ENCODE measurements at places on chromosomes 2 and 18.

DNA sequence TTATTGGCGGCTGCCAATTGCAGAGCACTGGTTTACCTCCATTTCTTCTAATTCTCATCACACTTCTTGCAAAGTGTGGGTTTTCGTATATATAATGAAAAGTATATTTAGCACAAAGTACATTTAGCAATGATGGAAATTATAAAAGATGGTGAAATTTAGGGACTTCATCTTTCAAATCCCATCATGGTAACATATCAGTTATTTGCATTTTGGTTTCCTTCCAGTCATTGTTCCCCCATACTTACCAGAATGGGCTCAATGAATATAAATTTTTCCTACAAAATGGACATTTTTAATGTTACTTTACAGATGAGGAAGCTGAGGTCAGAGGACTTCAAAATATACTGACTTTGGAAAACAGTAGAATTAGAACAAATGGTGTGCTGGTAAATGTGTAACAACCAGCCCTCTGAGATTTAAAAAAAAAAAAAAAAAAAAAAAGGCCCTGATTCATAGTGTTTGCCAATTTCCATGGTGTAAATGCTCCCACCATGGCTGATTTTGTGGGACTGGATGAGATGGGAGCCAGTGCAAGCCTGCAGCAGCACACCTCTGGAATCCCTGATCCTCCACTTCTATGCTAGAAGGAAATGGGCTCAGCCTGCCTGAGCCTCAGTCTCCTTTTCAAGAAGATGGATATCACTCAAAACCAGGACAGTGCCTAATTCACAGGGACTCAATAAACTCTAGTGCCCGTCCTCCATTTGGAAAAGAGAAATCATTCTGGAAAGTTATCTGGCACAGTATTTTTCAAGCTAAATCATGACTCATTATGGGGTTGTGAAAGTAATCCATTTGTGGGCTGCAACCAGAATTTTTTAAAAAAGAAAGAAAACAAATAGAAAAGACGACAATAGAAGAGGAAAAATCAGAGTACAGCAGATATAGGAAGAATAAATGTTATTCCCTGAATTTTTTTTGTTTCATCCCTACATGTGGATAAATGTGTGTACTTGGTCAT, 34.0 kb downstream of the LBH start:
- no peak for DNase-seq

DNA sequence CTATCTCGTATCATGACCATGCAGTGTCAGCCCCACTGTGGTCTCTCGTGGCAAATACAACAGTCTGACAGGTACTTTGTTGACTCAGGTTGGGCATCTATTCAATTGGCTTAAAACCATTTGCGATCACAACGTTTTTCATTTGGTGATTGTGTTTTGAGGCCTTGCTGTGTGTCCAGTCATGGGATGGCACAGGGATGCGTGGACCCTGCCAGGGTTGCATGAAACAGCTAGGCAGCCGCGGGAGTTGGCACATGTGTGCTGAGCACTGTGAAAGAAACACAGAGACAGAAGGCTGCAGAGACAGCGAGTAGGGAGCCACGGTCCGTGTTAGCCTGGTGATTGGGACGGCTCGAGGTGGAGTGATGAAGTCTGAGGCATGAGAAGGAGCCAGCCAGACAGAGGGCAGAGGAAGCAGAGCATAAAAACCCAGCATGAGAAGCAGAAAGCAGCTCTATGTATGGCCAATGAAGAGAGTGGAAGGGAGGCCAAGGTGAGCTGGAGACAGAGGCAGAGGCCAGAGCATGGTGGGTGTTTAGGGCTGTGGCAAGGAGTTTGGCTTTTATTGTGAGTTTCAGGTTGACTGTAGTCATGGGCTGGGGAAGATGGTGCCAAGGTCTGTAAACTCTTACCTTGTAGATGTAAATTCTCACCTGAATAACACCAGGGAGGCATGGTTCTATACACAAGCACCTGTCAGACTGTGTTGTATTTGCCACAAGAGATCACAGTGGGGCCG, 31.8 kb upstream of the IL1R1 start:
- DNase-seq, result no peak

- DNase-seq, result no peak
These were observed 15.3 kb downstream of the CROCC2 start for GRCh38 chr2:240921311-240921994.

DNA sequence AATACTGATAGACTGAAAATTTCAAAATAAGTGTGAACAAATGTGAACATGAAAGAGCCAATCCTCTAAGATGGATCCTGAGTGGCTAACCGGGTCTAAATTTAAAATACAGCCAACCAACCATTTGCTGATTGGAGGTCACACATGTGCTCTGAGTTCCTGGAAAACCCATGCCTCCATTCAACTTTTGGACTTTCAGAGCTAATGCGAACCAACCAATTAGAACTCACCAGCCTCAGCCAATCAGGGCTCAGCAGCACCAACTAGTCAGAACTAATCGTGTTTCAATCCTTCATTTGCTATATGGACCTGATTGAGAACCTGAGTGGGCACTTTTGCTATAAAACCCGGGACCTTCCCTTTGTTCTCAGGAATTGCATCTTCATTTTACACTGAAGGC, 111.5 kb downstream of the MEP1B start:
- DNase-seq, result no peak

GRCh38 chr2:195509551-195509950, 147.5 kb upstream of the SLC39A10 start:
- DNase-seq, result no peak

DNA sequence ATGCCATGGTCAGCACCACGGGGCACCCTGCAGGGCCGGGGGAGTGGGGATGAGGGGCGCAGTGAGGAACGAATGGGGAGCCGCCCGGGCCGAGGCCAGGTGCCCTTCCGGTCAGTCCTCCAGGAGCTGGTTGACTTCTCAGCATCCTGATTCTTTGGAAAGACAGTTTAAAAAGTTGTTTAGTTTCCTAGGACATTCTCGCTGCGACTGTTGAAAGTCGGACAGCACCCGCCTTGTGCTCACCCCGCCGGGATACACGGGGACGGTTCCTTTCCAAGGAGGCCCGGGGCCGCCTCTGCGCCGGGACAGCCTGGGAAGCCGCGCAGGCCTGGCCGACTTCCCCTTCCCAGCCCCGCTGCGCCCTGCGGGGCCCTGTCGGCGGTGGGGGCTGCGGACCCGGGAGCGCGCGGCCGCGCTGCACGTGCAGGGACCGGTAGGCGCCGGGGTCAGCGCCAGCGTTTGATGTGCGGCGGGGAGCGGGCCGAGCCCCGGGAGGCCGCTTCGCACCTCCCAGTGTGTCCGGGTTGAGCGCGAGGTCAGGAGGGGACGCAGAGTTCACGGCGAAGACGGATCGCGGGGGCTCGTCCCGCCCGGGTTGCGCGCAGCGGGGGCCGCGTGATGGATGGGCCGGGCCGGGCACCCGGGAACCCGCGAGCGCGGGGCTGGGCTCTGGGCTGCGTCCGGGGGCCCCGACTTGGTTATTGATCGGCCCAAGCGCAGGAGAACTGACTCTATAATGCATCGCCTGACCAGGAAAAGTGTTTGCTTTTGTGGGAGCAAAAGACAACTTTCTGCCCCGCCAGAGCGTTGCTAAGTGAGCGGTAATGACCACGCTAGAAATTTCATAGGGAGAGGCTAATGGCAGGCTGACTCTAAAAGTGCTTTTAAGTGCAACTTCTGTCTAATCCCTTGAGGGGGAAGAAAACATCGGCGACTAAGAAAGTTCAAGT, 28.0 kb upstream of the SMIM21 start:
- DNase-seq, result no peak
